Suprapubic skin (tissue), 4 donors: ENCODE measurements at places on chromosomes 4 and X. TPM values are rescaled to one million over a fixed set of nuclear protein-coding genes. Genes with fewer than 3 reads are reported as not detected.

- H3K27ac ChIP-seq: no peak overlapping the region
- peaks cover 6% of the 10 kb centered on the region for H3K4me1 ChIP-seq
- H3K27me3 ChIP-seq: no peaks in the 10 kb centered on the region
- H3K4me3 ChIP-seq: no peak overlapping the region
Observed at GRCh38 chrX:13082206-13083065, 38.0 kb upstream of the FAM9C start.

DNA sequence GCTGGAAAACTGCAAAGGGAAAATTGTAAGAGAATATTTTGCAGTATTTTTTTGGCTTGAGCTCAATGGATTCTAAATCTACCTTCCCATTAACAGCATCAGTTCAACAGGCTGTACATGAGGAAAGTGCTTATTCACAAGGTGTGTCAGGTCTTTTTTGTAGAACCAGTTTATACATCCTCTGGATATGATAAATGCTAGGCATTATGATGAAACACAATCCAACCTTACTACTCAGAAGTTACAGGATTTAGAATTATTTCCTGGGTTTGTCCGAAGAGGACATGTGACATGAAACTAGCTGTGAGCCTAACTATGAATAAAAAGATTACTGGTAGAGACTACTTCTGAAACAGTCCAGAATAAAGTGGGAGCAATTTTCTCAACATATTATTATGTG lies 49.5 kb downstream of the ATXN3L start:
- no peaks in the 10 kb centered on the region for H3K4me1 ChIP-seq
- H3K36me3 ChIP-seq: no peaks in the 10 kb centered on the region
- H3K27me3 ChIP-seq: no peaks in the 10 kb centered on the region
- no peak overlapping the region for H3K27ac ChIP-seq
- H3K4me3 ChIP-seq: no peak overlapping the region

DNA sequence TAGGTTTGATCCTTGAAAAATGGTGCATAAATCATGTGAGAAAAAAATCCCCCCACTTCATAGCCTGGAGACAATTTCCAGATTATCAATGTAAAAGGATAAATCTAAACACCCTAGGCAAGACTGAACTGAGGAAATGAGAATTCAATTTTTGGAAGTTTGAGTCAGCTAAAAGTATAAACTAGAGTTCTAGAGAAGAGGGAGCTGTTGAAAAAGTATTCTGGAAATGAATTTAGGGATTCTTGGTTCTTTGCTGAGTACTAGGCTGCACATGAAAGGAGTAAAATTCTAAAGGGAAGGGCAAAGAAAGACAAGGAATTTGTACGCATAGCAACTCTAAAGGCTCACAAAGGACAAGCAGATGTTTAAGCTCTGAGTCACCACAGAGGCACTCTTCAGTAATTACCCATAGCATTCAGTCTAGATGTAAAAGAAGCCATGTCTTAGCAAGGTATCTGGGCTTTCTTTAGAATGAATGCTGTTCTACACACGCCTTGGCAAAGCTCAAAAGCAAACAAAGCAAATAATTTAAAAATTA lies 896.5 kb downstream of the PDHA2 start:
- H3K4me3 ChIP-seq: no peak overlapping the region
- no peaks in the 10 kb centered on the region for H3K4me1 ChIP-seq
- H3K27me3 ChIP-seq: no peaks in the 10 kb centered on the region
- H3K36me3 ChIP-seq: no peaks in the 10 kb centered on the region

- DNase-seq: no peak
- H3K27ac ChIP-seq: no peak overlapping the region
- H3K4me3 ChIP-seq: no peak overlapping the region
Observed at GRCh38 chrX:150476164-150476699, 92.2 kb upstream of the MTM1 start.

- peak within 1 kb of the TSS; percentile 56 for H3K4me3 ChIP-seq
- H3K27ac ChIP-seq: peak within 1 kb of the TSS; percentile 50
- no peaks in the 10 kb centered on the region for H3K36me3 ChIP-seq
- peaks cover 19% of the 10 kb centered on the region for H3K4me1 ChIP-seq
- peak; percentile 60 for DNase-seq
Observed at GRCh38 chr4:163343604-163344146, at the start of gene NPY5R. Gene NPY5R, plus strand, starts transcription at chr4:163343892. Its CDS starts 6,382 bp downstream, at chr4:163350274.

GRCh38 chr4:136768925-136769275 lies 763.4 kb downstream of the PCDH18 start:
- H3K4me1 ChIP-seq: no peaks in the 10 kb centered on the region
- no peak overlapping the region for H3K4me3 ChIP-seq
- no peaks in the 10 kb centered on the region for H3K27me3 ChIP-seq
- H3K27ac ChIP-seq: no peak overlapping the region
- no peaks in the 10 kb centered on the region for H3K36me3 ChIP-seq

- no peak overlapping the region for H3K4me3 ChIP-seq
- no peak overlapping the region for H3K27ac ChIP-seq
- H3K4me1 ChIP-seq: peaks cover 8% of the 10 kb centered on the region
- no peaks in the 10 kb centered on the region for H3K27me3 ChIP-seq
Observed at GRCh38 chrX:39725928-39726619, 371.7 kb downstream of the BCOR start.

DNA sequence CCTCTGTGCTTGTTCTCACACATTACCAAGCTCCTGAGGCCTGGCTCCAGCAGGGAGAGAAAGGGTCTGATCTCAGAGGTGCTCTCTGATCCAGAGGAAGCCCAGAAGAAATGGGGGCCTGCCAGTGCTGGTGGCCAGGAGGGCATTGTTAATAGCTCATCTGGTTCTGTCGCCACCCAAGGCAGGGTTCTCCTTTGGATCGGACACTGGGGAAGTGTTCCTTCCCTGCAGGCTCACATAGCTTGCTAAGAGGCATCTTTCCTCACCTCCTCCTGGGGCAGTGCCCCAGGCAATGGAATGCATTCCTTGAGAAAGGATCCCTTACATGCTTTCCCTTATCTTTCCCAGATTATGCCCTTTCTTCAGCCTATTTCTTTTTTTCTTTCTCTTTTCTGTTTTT lies 53.8 kb downstream of the RBM47 start:
- no peaks in the 10 kb centered on the region for H3K27me3 ChIP-seq
- no peak overlapping the region for H3K27ac ChIP-seq
- no peaks in the 10 kb centered on the region for H3K36me3 ChIP-seq

DNA sequence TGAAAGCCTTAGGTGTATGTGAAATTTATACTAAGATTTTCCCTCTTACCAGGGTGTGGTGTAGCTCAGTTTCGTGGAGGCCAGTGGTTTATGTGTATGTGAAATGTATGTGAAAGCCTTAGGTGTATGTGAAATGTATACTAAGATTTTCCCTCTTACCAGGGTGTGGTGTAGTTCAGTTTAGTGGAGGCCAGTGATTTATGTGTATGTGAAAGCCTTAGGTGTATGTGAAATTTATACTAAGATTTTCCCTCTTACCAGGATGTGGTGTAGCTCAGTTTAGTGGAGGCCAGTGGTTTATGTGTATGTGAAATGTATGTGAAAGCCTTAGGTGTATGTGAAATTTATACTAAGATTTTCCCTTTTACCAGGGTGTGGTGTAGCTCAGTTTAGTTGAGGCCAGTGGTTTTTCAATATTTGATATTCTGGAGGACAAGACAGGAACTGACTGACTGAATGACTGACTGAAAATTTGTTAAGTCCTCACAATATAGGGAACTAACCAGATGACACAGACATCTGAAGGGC lies 143.7 kb downstream of the NEXMIF start:
- no peaks in the 10 kb centered on the region for H3K36me3 ChIP-seq
- no peak for DNase-seq
- no peaks in the 10 kb centered on the region for H3K27me3 ChIP-seq

DNA sequence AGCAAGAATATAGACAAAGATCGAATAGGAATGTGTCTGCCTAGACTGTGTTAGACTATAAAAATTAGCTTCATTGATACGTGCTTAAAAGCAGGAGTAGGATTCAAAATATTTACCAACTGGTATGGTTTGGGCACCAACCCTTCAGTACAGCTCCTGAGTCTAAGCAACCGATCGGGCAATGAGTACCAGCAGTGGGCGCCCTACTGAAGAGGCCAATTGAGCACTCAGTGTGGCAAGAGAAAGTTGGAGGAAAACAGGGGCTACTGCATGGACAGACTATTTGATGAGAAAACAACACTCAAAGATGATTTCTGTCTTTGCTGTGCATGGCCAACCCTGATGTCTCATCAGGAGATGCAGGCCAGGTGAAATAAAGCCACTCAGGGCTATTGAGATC lies 176.0 kb upstream of the NWD2 start:
- no peak overlapping the region for H3K4me3 ChIP-seq
- DNase-seq: no peak
- no peak overlapping the region for H3K27ac ChIP-seq
- no peaks in the 10 kb centered on the region for H3K27me3 ChIP-seq
- H3K36me3 ChIP-seq: no peaks in the 10 kb centered on the region

DNA sequence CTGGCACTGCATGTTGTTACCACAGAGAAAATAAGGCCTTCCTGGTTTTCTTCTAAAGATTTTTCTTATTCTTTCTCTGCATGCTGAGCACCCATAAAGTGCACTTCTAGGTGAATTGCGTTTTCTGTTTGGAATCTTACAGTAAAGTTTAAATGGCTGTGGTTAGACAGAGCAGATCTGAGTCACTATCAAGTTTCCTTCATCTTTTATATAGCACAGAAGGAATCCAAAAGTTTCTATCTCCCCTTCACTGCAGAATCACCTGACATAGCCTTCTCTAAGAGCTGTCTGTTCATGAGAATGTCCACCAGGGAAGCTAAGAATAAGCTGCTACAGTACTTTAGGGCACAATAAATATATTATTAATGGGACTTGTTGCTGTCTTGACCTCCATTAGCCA lies 455.5 kb upstream of the FAM241A start:
- no peak overlapping the region for H3K27ac ChIP-seq
- no peak overlapping the region for H3K4me3 ChIP-seq
- H3K4me1 ChIP-seq: peaks cover 7% of the 10 kb centered on the region

GRCh38 chr4:169815606-169816005 lies 57.9 kb upstream of the HPF1 start:
- DNase-seq: no peak
- no peaks in the 10 kb centered on the region for H3K36me3 ChIP-seq
- H3K27ac ChIP-seq: no peak overlapping the region

DNA sequence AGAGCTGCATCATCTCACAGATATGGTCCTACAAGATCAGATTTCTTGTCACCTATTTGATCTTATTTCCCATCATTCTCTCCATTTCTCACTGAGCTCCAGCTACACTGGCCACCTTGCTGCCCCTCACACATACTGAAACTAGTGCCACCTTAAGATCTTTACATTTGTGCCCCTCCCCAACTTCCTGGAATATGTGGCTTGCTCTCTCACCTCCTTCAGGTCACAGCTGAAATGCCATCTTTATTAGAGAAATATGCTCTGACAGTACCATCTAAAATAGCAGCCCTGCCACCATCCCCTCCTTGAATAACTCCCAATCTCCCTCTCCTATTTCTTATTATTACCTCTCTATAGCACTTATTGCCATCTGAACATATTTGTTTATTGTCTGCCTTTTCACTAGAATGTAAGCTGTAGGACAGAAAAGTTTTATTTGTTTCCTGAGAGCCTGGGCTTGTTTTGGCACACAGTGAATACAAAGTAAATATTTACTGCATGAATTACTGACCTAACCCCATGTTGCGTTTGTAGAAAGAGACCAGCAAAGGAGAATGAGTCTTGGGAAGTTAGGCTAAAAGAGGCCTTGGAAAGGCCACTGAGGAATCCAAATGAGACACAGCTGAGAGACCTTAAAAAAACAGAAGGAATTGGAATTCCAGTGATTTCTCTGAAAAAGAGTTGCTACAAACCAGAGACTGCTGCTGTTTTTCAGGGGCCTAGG lies 22.7 kb downstream of the DYNLT3 start:
- no peaks in the 10 kb centered on the region for H3K27me3 ChIP-seq
- DNase-seq: no peak
- no peaks in the 10 kb centered on the region for H3K4me1 ChIP-seq
- H3K27ac ChIP-seq: no peak overlapping the region
- no peak overlapping the region for H3K4me3 ChIP-seq
- H3K36me3 ChIP-seq: no peaks in the 10 kb centered on the region

Gene CLTRN
- 0.48 TPM for total RNA-seq

Gene OTUD6A
- total RNA-seq: not detected

Gene CCKAR
- not detected for total RNA-seq

Gene IL2
- not detected for total RNA-seq
